ENCODE measurements at places on chromosomes 16 and 17. TPM values are rescaled to one million over a fixed set of nuclear protein-coding genes. Genes with fewer than 3 reads are reported as not detected.

OR2C1 gene
- not detected for total RNA-seq

PLSCR3 gene
- 70.3 TPM for total RNA-seq

TNFRSF12A gene
- 1.8 TPM for total RNA-seq

DNA sequence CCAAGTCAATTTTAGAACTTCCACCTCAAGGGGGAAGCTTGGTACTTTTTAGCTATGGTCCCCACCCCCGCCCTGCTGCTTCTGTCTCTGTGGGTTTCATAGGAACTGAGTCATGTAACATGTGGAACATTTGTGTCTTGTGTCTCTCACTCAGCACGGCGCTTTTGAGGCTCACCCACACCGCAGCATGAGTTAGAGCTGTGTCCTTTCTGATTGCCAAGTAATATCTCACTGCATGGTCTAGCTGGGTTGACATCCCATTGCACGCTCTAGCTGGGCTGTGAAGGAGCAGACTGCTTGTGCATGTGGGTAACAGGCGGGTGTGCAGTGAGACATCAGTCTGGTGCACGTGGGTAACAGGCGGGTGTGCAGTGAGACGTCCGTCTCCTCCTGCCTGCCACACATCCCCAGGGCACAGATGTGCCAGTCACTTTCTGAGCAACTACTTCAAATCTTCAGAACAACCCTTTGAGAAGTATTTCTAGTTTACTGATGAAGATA is 26.4 kb upstream of the SLC7A5 start:
- peak; percentile 32 for DNase-seq

GRCh38 chr17:31875081-31875480 is 16.0 kb upstream of the COPRS start:
- DNase-seq = no peak

PRSS53 gene
- 3.5 TPM for total RNA-seq

Measured in CD4-positive, alpha-beta T cell (primary cell).